Astrocyte of the cerebellum (primary cell): ENCODE measurements at places on chromosomes 6 and 20.

DNA sequence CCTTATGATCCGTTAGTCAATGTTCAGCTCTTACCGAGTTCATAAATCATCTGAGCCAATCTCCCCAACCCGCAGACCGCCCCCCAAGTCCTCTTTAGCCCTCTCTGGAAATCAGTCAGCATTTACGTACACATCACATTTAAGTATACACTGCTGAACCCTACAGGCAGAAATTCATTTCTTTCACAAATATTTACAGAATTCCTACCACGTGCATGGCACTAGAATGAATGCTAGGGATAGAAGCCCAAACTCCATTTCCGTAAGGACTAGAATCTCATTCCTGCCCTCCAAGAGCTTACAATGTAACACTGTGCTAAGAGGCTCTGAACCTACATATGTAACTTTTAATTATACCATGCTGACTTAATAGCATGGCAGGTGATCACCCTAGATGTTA lies 1.8 kb downstream of the OSER1 start:
- DNase-seq: no peak

- DNase-seq: no peak
Measured at GRCh38 chr6:168709991-168710390, 269.0 kb downstream of the SMOC2 start.

- peak; percentile 62 for DNase-seq
Measured at GRCh38 chr6:135537741-135538301, 40.3 kb upstream of the AHI1 start.

DNA sequence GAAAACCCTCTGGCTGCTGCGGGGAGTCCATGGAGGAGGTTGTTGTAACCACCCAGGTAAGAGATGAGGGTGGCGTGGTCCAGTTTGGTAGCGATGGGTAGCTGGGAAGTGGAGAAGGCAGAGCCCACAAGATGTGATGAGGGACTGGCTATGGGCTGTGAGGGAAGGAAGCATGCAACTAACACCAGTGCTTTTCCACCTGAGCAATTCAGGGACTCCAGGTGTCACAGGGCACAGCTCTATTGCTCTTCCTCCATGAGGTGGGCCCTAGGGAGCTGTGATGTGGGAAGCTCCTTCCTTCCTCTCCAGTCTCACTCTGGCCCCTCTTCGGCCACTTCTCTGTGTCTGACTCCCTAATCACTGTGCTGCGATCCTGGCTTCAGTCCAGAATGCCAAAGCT lies 32.4 kb upstream of the TGM6 start:
- no peak for DNase-seq

GRCh38 chr6:45367999-45368398 lies 9.7 kb downstream of the SUPT3H start:
- no peak for DNase-seq

DNA sequence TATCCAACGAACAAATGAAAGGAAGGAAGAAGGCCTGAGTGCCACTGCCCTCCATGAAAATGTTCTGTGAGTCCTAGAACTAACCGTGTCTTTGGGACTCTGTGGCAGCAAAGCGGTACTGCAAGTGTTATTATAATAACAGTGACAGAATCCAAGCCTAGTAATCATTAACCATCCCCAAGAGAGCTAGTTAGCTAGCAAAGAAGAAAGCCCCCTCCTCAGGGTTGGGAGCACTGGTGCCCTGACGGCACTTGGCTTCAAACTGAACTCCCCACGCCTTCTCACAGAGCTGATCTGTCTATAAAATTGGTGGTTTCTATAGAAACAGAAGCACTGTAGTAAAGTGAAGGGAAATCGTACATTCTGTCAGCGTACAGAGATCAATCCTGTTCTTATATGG lies 239.8 kb downstream of the PTPRT start:
- no peak for DNase-seq

GRCh38 chr6:130696806-130697205 lies 130.4 kb upstream of the SMLR1 start:
- DNase-seq: no peak

GRCh38 chr20:13639150-13639497 lies 392 bp upstream of the TASP1 start:
- DNase-seq: no peak

DNA sequence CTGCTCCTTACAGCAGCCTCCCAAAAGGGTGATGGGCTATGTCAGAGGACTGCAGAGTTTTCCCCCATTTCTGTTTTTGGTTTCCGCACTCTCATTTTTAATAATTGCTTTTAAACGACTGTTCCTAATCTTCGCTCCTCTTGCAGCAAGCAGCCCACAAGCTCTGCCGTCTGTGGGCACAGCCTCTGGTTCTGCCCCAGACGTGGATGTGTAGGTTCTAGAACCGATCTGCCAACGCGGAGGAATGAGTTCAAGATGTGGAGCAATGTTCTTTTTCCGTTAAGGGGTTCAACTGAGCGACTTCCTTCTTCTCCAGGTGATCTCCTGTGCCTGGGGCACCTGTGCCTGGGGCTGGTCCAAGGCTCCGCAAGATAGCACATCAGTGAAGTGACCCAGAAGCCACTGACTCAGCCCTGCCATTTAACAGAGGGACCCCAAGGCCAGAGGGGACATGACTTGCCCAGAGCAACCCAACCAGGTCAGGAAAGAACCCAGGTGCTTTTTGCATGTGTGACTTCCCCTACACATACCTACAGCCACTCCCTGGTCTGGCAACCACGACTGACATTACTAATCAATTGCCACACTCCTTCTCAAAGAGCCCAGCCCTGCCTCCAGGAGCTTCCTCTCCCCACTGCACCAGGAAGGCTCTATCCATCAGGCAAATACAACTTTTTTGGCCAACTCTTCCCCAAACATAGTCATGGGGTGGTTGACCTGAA lies 22.7 kb downstream of the PMEPA1 start:
- DNase-seq: no peak

GRCh38 chr6:36627801-36628246 lies 33.7 kb downstream of the SRSF3 start:
- DNase-seq: peak; percentile 72

GRCh38 chr6:149327638-149328037 lies 10.1 kb downstream of the TAB2 start:
- DNase-seq: no peak

- DNase-seq: no peak
Measured at GRCh38 chr6:10312445-10312844, 102.4 kb downstream of the TFAP2A start.

GRCh38 chr6:128156321-128157111 lies 255.7 kb upstream of the THEMIS start:
- DNase-seq: no peak

DNA sequence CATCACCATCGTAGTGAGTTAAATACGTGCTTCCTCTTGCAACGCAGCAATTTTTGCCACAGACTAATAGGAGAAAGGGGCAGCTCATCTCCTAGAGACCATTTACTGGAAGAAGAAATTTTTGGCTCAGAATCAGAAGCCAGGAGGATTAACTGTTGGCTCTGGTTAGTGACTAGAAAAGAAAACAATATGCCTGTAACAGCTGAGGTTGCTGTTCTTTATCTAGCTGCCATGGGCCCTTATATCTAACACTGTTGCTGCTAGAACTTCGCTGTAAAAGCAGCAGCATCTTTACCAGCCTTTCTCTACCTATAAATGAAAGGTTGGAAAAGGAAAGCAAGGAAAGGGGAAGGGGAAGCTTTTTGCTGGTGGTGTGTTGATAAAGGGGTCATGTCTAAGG lies 65.9 kb downstream of the FAM135A start:
- DNase-seq: peak; percentile 53

GRCh38 chr6:125066140-125066539 lies 87.4 kb upstream of the TPD52L1 start:
- DNase-seq: no peak

- no peak for DNase-seq
Measured at GRCh38 chr20:49680484-49680883, 33.2 kb downstream of the B4GALT5 start.

DNA sequence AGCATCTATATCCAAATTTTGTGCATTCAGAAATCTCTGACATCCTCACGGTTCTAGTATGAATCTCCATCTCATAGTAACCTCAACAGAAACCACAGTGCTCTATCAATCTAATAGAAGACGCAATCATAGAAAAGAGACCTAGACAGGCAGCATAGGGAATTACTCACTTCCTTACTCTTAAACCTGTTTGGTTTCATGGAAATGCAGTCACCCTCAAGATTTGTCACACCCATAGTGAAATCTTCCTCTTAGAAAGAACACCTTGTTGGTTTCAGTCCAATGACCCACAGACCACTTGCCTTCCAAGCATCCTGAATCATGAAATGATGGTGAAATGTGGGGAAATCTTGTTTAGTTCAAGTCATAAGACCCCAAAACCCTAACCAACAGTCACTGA lies 166.1 kb upstream of the PRDM1 start:
- DNase-seq: no peak

DNA sequence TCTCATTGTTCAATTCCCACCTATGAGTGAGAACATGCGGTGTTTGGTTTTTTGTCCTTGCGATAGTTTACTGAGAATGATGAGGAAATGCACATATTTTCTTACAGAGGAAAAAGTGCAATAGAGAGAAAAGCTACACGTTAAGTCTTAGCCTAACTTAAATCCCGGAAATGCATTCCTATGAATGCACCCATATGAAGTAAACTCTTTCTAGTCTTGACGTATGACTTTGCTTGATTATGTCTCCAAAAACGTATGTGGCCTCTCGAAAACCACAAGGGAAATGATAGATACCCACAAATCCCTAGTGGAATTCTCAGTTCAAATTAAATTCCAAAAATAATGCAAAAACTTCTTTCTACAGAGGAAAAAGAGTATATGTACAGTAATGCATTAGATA lies 90.7 kb upstream of the SASH1 start:
- no peak for DNase-seq

DNA sequence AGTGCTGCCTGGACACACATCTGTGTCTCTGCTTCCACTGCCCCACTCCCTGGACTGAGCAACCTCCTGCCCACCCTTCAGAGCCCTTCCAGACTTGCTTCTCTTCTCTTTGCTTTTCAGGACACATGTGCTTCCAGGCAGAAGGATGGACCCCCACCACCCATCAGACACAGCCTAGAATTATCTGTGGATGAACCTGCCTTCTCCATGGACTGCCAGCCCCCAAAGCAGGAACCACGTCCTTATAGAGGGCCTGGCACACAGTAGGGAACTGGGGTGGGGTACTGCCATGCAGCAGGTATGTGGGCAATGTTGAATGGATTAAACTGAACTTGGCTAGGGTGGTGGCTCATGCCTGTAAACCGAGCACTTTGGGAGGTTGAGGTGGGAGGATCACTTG lies 3.6 kb downstream of the KIAA1755 start:
- no peak for DNase-seq

DNA sequence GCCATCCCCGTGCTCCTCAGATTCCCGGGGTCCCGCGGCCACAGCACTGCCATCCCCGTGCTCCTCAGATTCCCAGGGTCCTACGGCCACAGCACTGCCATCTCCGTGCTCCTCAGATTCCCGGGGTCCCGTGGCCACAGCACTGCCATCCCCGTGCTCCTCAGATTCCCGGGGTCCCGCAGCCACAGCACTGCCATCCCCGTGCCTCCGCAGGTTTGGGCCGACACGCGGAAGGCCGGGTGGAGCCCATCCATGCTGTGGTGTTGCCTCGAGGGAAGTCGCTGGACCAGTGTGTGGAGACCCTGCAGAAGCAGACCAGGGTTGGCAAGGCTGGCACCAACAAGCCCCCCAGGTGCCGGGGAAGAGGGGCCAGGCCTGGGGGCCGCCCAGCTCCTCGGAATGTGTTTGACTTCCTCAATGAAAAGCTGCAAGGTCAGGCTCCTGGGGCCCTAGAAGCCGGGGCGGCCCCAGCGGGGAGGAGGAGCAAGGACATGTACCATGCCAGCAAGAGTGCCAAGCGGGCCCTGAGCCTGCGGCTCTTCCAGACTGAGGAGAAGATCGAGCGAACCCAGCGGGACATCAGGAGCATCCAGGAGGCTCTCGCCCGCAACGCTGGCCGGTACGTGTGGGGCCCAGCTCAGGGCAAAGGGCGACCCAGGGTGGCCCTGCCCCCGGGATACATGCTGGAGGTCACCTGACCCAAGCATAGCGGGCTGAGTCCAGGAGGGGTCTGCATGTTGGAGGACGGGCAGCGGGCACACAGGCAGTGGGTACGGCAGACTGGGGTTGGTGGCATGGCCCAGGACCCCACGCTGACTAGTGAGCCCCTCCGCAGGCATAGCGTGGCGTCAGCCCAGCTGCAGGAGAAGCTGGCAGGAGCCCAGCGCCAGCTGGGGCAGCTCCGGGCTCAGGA lies 1.3 kb upstream of the LIME1 start:
- DNase-seq: no peak

DNA sequence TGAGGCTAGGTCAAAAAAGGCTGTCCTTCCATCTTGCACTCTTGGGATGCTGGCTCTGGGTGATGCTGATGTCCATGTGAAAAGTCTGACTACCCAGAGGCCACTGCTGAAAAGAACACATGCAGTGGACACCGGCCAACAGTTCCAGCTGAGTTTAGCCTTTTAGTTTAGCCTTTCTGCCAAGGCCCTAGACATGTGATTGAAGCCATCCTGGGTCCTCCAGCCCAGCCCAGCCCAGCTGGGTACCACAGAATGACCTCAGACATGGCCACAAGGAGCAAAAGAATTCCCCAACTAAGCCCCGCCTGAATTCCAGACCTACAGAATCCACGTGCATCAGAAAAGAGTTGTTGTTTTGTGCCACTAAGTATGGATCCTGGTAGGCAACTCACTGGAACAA lies 17.4 kb downstream of the PIGT start:
- peak; percentile 80 for DNase-seq

- no peak for DNase-seq
Measured at GRCh38 chr6:169959136-169960002, 207.9 kb downstream of the ERMARD start.

GRCh38 chr6:127641905-127642304 lies 64.9 kb downstream of the C6orf58 start:
- DNase-seq: peak; percentile 4

- peak; percentile 70 for DNase-seq
Measured at GRCh38 chr6:14079433-14079832, 38.1 kb upstream of the CD83 start.

DNA sequence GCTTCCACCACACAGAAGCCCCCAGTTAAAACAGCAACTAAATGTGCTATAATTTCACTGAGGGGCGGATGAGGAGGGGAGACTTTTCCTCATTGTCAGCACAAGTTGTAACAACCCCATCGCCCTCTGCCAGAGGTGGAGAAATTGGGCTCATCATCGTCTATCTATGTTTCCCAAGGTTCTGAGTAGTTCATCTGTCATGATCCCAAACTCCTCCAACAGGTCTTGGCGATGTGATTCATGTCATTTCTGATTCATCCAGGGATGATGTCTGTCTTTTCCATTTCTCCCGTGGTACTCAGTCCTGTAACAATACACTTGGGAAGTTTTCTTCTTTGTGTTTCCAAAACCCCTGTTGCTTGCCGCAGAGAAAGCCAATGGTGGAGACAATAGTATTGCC lies 51.0 kb downstream of the TFAP2A start:
- DNase-seq: no peak

- DNase-seq: no peak
Measured at GRCh38 chr6:32963866-32964265, 4.5 kb upstream of the BRD2 start.

DNA sequence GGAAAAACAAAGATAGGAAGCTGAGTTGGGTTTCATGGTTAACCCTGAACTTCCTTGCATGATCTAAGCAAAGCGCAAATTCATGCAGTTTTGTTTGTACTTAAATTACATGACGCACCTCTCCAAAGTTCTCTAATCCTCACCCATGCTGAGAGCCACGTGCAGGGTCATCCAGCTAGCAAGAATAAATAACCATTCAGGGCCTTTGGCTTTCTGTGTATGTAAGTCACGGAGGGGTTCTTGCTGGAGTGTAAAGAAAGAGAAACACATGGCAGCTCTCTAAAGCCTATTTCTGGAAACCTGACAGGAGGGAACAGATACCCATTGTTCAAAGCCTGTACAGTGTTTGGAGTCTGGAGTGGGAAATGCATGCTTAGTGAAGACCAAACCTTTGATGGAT lies 171.7 kb upstream of the CCN2 start:
- peak; percentile 100 for DNase-seq
